ENCODE measurements at places on chromosomes 4 and X.

DNA sequence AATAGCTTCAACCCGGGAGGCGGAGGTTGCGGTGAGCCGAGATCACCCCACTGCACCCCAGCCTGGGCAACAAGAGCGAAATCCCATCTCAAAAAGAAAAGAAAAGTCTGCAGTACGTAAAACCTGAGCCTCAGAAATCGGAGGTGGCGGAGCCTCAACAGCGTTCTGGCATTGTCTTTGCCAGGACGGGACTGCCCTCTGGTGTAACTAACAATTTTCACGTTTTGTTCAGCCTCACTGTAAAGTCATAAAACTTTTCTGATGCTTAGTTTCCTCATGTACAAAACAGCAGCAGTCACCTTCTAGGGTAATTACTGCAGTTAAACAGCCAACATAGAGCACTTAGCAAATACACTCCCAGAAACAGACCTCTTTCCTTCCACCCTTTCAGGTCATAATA lies 121.7 kb downstream of the RBM47 start:
- peak; percentile 5 for DNase-seq

DNA sequence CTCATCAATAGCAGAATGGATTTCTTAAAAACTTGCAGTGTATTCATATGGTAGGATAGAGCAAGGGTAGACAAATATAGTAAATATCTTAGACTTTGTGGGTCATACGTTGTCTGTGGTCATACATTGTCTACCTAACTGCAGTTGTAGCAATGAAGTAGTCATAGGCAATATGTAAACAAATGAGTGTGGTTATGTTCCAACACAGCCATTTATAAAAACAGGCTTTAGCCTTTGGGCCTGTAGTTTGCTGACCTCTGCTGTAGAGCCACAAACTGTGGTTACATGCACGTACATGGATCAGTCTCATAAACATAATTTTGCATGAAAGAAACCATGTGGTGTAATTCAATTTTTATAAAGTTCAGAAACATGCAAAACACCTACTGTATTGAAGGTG lies 98.9 kb downstream of the LARP1B start:
- no peak for DNase-seq

- DNase-seq, result no peak
Measured at GRCh38 chr4:150462743-150463142, 119.2 kb upstream of the MAB21L2 start.

GRCh38 chr4:7371210-7371941 lies 63.4 kb downstream of the PSAPL1 start:
- DNase-seq, result no peak

DNA sequence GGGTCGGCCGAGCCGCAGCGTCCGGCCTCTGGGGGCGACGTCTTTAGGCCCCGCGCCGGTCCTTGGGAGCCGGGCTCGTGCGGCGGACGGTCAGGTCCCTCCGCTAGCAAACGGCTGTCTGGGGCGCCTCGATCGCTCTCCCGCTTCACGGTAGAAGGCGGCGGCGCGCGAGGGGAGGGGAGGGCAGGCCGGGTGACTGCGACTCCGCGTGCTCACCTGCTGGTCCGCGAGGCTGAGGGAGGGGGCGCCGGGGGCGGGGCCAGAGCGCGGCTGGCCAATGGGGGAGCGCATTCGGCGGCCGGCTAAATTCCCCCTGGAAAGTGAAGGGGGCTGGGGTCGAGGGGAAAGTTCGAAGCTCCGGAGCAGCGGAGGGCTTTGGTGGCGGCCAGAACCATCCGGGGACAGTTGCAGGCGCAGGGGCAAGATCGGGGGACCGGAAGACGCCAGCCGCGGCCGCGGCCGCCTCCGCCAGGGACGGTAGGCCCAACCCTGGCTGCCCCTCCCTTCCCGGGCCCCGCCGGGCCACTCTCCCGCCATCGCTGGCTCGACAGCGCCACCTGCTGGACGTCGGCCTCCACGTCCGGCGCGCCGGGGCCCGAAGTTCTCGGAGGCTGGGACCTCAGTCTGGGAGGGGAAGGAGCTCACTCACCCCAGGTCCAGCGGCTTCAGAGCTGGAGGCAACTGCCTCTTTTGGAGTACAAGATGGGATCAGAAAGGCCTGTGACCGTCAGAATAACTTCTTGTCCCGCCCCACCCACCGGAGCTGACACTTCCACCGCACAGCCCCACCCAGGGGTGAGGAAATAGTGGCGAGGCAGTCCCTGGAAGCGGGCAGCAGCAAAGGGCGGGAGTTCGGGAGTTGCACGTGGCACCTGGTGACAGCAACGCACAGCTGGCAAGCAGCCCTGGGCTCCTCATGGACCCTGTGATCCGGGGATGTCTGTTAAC lies 49.9 kb downstream of the ELF4 start:
- peak; percentile 78 for DNase-seq

- DNase-seq, result no peak
Measured at GRCh38 chrX:78555401-78555980, 103.6 kb downstream of the RTL3 start.

DNA sequence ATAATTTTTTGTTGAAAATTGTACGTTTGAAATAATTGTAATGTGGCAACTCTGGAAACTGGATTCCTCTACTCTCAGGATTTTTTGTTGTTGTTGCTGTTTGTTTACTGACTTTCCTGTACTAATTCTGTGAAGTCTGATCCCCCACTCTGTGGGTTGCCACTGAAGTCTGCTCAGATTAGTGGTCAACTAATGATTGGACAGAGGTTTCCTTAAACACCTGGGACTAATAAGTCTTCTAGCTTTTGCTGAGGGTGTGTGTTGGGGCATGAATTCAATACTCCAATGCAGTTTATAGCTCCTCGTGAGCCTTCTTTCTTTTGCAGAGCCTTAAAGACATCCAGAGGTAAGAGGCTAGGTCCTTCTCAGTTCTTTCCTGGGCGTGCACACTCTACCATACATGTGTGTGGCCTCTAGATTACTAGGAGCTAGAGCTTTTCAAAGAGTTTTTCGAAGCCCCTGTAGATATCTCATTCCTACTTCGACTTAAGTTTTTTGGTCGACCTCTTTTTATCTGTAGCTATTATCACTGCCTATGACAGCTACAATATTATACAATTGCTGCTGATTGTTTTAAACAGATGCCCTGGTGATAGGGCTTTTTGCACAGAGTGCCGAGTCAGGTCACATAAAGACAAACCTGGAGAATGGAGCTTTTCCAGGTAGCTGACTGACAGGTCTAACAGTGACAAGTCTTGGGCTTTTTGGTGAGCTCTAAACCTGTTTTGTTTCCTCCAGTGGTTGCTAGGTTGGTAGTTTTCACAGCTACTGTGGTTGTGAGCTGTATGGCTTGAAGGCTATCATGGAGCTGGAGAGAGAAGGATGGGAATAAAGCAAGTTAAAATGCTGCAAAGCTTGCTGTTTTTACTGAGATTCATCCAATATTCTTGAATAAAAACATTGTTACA lies 34.0 kb downstream of the BMP2K start:
- DNase-seq, result no peak

DNA sequence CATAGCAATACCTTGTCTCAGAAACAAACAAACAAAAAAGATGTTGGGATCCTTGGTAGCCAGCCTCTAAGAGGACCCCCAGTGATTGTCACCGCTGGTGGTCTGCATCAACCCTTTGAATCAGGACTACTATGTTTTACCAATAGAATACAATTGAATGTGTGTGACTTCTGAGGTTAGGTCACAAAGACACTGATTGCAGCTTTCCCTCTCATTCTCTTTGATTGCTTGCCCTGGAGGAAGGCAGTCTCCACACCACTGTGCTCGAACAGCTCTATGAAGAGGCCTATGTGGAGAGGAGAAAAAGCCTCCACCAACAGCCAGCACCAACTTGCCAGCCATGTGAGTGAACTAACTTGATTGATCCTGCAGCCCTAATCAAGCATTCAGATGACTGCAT lies 2.8 kb upstream of the SMIM14 start:
- DNase-seq, result no peak

- DNase-seq, result no peak
Measured at GRCh38 chr4:162164906-162165510, 1.2 kb upstream of the FSTL5 start.

DNA sequence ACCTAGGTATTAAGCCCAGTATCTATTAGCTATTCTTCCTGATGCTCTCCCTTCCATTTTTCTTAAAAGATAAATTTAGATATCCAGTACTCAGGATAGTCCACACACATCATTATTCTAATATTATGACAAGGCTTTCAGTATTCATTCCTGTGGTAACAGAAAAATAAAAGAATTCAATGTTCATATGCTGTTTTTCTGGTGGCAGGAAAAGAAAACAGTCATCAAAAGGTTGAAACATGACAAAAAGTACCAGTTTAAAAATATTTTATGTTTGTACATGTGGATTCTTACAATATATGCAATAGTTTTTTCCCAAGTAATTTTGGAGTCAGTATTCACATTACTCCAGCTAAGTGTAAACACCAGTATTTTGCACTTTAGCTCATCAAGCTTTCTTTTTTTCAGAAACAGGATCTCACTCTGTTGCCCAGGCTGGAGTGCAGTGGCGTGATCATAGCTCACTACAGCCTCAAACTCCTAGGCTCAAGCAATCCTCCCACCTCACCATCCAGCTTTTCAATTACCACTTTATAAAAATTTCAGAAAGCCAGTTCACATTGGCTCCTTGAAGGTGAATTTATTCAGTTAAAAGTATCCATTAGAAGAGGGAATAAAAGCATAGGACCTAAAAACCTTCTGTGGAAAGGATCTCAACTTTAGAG lies 2.3 kb downstream of the APBB2 start:
- no peak for DNase-seq

DNA sequence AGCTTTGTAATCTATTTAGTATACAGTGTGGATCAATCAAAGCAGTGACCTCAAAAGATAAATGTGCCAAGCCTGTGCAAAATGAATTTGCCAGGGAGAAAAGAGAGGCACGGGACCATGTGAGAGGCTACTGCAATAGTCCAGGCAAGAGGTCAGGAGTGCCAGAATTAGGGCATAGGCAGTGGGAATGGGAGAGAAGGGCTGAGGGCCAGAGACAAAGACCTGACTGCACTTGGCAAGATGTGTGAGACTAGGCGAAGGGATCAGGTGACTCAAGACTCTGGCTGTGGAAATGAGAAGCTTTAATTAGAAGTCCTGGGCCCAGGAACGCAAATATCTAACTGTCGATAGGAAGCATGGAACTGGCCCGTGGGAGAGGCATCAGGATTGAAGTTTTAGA lies 168.1 kb downstream of the DHX15 start:
- no peak for DNase-seq

DNA sequence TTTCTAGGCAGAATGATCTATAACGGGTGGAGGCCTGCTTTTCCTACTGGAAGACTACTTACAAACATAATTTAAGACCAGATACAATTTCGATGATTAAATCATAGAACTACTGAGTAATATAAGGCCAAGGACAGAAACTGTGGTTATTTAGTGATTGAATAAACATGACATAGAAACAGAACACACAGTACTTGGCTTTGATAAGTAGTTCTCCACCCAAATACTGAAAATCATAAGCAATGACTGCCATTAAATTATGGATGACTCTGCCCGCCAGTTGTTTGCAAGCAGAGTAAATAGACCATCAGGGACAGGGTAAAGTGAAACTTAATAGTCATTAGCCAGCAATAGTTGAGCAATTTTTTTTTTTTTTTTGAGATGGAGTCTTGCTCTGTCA lies 17.2 kb upstream of the SMIM14 start:
- DNase-seq, result no peak

DNA sequence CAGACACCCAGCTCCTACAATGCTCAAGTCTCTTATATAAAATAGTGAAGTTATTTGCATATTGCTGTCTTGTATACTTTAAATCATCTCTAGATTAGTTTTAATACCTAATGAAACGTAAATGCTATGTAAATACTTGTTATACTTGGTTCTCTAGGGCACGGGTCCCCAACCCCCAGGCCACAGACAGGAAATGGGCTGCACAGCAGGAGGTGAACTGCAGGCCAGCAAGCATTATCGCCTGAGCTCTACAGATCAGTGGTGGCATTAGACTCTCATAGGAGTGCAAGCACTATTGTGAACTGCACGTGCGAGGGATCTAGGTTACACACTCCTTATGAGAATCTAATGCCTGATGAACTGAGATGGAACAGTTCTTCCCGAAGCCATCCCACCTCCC lies 395.9 kb upstream of the EMCN start:
- DNase-seq, result no peak

DNA sequence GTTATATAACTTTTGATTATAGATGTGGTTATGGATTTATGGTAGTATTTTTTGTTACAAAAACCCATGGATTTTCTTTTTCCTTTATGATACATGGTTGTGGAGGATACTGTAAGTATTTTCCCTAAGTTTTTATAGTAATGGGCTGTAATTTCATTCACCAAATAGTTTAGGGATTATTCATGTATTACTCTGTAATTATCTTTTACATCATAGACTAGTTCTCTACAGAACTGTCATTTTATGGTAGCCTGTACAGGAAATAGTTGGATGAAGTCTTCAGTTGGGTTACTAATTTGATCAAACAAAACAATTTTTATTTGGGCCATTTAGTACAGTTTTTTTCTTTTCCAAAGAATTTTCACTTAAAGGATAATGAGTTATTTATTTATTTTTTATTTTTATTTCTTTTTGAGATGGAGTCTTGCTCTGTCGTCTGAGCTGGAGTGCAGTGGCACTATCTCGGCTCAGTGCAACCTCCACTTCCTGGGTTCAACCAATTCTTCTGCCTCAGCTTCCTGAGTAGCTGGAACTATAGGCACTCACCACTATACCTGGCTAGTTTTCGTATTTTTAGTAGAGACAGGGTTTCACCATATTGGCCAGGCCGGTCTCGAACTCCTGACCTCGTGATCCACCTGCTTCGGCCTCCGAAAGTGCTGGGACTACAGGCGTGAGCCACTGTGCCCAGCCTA lies 42.1 kb downstream of the RBPJ start:
- no peak for DNase-seq

DNA sequence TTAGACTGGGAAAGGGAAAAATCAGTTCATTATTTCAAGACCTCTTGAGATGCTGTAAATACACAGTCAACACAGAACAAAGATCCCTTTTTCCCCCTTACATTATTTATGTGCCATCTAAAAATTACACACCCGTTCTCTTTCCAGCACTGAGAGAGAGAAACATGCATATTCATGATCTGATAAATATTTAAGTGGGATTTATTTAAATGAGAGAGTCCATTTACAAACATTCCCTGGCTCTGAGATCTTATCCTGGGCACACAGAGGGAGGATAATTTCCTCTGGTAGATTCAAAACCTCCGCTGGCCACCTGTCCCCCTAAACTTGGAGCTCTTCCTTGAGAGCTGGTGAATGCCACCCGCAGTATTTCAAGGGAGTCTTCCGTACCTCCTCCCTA lies 88.6 kb downstream of the GRIA3 start:
- no peak for DNase-seq
